ENCODE measurements at places on chromosomes 16 and 17. TPM values are rescaled to one million over a fixed set of nuclear protein-coding genes. Genes with fewer than 3 reads are reported as not detected.

DNA sequence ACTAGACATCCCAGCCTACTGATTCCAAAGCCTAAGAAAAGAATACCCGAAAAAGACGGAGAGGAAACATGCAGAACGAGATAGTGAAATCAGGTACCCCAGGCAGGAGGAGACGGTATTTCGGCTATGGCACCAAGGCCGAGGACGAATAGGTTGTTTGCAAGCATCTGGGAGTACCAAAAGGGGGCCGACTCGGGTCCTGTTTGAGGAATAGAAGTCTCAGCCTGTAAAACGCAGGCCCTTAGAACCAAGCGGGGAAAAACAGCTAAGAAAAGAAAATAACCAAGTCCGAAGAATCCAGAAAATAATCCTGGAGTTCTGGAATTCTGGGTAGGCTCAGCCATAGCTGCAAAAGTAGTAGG is 537 bp downstream of the SLC35B1 start:
- DNase-seq = peak; percentile 36

DNA sequence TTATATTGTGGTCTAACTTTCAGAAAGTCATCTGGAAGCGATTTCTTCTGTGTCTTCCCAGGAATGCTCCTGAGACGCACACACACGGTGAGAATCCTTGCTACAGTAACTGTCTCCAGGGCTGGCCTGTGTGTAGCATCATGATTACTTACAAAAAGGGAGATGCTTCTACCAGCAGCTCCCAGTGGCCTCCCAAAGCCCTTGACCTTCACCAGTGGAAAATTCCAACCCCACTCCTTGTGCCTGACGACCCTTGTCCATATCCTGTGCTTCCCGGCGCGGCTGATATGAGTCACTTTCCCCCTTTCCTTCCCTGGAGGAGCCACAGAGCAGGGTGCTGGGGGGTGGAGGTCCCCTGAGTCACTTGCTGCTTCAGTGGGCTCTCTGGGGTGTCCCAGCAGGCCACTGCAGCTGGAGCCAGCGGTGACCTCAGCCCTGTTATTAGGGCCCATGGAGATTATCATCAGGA is 22.1 kb upstream of the NAT9 start:
- no peak for DNase-seq

- DNase-seq = no peak
Measured at GRCh38 chr17:61401389-61402072, 1.9 kb downstream of the TBX2 start.

GRCh38 chr16:88419790-88420189 is 33.3 kb upstream of the ZFPM1 start:
- DNase-seq = no peak

DNA sequence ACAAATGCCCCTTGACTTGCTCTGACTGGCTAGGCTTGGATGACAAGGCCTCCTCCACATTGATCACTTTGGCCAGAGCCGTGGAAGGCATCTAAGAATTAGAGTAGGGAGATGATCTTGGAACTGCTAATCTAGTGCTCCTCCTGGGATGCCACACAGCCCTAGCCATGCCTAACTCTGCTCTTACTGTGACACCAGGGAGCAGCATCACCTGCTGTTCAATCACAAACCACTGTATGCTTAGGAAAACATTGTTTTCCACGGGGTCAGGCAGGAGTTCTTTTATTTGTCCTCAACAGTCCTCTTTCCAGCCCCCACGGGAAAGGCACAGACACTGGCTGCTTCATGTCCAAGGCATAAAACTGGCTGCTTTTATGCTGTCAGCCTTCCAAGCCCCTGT is 46.3 kb downstream of the C16orf78 start:
- DNase-seq = no peak

DNA sequence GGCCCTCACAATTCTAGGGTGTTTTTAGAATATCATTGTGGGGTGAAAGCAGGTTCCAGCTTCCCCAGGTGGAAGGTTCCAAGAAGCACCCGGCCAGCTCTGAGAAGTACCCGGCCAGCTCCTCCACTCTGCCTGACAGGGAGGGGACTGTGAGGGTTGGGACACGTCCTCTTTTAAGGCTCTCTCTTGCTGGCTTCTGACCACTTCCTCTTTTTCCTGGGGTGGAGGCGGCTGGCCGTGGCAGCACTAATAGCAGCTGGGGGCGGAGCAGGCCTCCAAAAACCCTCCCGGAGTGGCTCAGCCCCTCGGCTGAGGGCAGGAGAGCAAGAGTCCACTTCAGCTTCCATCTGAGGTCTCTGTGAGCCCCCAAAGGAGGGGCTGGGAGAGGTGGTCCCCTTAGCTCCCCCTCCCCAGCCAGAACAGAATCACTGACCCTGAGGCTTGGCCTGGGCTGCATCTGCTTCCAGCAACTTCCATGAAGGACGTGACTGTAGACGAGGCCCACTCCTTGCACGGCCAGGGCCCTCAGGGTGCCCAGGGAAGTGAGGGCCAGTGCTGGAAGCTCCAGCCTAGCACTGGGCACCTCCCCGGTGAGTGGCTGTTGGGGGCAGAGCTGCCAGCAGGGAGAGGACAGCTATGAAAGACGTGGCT is 26.7 kb upstream of the PLCG2 start:
- DNase-seq = no peak

DNA sequence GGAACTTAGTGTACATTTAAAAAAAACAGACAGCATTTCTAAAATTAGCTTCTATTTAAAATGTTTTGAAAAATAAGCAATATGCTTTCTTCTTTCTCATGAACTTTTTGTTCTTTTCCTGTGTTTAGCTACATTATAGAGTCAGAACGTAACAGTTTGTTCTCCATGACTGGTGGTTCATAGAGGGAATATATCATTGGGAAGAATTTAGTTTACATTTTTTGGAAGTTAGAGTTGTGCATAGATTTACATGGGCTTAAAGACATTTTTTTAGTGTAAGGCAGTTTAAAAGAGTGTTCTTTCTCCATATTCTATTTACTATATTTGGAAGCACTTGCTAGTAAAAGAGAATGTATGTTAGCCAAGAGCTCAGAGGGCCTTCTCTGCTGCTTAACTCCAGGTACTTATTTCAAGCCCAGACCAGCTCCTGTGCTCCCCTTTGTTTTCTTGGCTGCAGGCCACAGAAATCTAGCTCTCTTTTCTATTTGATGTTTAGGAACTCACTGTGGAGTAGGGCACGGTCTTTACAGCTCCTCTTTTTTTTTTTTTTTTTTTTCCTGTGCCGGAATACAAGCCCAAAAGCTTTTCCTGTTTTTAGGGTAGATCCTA is 20.2 kb downstream of the AP2B1 start:
- no peak for DNase-seq

DNA sequence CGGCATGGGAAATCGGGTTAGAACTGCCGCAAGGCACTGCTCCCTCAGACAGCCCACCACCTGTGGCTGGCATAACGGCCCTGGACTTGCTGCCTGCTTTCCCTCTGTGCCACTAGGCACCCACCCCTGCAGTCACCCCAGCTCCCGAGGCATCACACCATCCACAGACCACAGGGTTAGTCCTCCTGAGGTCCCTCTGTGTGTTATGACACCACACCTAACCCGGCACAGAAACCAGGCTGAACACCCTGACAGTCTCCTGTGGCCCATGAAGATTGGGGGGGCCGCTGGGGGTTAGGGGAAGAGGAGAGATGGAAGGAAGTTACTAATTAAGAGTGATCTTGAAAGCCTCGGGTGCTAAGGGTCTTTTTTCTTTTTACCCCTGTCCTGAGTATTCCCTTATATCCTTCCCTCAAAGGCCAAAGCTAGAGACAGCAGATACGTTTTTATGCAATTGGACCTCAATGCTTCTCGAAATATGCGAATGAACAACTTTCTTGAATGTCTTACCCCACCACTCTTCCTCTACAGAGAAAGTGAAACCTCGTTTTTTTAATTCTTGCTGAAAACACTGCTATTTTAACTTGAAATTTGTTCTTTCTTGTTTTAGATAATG is 7.0 kb downstream of the CYTH1 start:
- DNase-seq = no peak

DNA sequence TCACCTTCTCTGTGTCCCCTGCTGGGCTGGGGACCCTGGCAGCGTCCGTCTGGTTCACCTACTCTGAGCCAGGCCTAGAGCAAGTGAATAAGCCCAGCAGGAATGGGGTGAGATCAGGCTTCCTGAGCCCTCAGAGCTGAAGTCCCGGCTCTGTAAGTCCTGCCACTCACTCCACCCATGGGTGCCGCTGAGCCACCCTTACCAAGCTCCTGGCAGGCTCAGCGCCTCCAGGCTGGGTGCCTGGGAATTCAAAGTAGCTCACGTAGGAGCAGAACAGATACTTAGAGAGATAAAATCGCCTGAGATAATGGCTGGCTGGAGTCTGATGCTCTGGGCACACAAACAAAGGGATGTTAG is 9.8 kb upstream of the LASP1NB start:
- no peak for DNase-seq

GRCh38 chr16:30567991-30568638 is 3.4 kb downstream of the ZNF688 start:
- peak; percentile 78 for DNase-seq

GRCh38 chr16:28597692-28598261 is 927 bp upstream of the SULT1A2 start:
- DNase-seq = peak; percentile 16

DNA sequence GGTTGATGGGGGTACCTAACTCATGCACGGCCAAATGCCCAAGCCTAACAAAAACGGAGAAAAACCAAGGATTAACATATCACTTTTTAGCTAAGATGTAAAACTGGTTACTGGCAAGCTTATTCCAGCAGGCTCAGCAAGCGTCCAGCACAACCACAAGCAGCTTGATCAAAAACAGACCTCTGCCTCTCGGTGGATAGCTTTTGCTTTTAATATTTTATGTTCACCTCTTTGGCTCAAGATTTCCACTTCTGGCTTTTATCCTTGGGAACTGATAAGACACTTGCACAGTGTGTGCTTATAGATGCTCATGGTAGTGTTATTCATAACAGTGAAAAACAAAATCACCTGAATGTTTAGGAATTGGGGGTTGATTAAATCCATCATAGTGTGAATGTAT is 206.9 kb upstream of the CACNG5 start:
- no peak for DNase-seq

GRCh38 chr17:35537601-35538141 is at the start of gene SLFN12L:
Gene SLFN12L, minus strand, starts transcription at chr17:35537678. Its CDS starts 15,314 bp downstream, at chr17:35522364.
- DNase-seq = no peak

- no peak for DNase-seq
Measured at GRCh38 chr16:54022362-54022761, 264.2 kb downstream of the IRX3 start.

- no peak for DNase-seq
Measured at GRCh38 chr17:46003907-46004748, 5.1 kb downstream of the STH start.

- DNase-seq = no peak
Measured at GRCh38 chr16:31128711-31129567, 6.6 kb downstream of the PRSS8 start.

CTF1 gene
- polyA plus RNA-seq = 0.16 TPM

AATK gene
- polyA plus RNA-seq = 0.39 TPM

Data from A549 (cell line).